ENCODE measurements at places on chromosomes 3 and 15. TPM values are rescaled to one million over a fixed set of nuclear protein-coding genes. Genes with fewer than 3 reads are reported as not detected.

DNA sequence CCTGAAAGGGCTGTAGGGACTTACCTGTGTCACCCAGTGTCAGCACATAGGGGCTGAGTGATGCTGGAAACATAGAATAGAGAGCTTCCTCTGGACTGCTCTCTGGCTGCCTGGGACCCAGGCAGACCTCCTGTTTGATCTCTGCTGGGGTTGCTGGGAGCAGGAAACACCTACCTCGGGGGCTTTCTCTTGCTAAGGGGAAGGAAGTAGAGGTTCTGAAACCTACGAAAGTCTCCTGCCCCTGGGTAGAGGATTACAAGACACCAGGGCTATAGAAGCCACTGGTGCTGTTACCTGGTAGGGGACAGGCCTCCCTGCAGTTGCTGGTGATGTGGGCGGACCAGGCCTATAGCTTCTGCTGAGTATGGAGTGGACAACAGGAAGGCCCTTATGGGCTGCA lies 81.7 kb downstream of the DHX30 start:
- H3K27me3 ChIP-seq, result no peaks in the 10 kb centered on the region
- H3K4me1 ChIP-seq, result no peaks in the 10 kb centered on the region
- H3K27ac ChIP-seq, result no peak overlapping the region
- no peak for DNase-seq
- peaks cover 9% of the 10 kb centered on the region for H3K36me3 ChIP-seq
- H3K4me3 ChIP-seq, result no peak overlapping the region

DNA sequence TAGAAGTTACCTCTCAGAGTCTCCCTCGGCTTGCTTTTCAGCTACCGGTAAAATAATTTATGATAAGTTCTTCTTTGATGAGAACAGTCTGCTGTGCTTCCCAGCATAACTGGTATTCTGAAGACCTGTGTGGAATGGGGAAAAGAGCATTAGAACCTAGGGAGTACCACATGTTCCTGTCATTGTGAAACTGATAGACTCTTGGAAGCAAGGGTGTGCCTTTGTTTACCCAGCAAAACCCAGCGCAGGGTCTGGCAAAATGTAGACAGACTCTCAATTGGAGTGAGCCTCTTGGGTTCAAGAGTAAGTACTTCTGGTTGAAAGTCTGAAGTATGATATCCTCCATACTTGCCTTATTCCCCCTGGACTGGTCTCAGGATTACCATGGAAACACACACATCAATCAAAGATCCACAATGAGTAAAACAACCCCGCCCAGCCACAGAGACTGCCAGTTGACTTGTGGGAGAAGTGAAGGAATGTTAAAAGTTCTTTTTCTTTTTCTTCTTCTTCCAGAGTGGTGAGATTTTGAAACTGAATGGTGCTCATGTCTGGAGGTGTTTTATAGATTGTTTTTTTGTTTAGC lies 652.4 kb upstream of the NAALADL2 start:
- H3K27ac ChIP-seq, result no peak overlapping the region
- no peaks in the 10 kb centered on the region for H3K36me3 ChIP-seq
- H3K4me3 ChIP-seq, result no peak overlapping the region
- H3K4me1 ChIP-seq, result no peaks in the 10 kb centered on the region

- no peaks in the 10 kb centered on the region for H3K27me3 ChIP-seq
- H3K4me1 ChIP-seq, result peaks cover 13% of the 10 kb centered on the region
- no peak for DNase-seq
- H3K36me3 ChIP-seq, result no peaks in the 10 kb centered on the region
- no peak overlapping the region for H3K4me3 ChIP-seq
These were observed 17.2 kb downstream of the FLNB start for GRCh38 chr3:58025406-58025805.

- peak overlapping the region; percentile 11 for H3K27ac ChIP-seq
- no peaks in the 10 kb centered on the region for H3K4me1 ChIP-seq
- H3K27me3 ChIP-seq, result no peaks in the 10 kb centered on the region
- no peak overlapping the region for H3K4me3 ChIP-seq
These were observed 72.7 kb downstream of the NUP210 start for GRCh38 chr3:13347390-13347950.

The IMP3 gene
- 54.9 TPM for total RNA-seq

The FAM107A gene
- total RNA-seq, result 91.5 TPM

The EOMES gene
- total RNA-seq, result 1.2 TPM

The CCDC39 gene
- total RNA-seq, result not detected

All from upper lobe of right lung (tissue), 1 donor.